ENCODE measurements at places on chromosomes 12 and 14.

- DNase-seq: no peak
These were observed 152.9 kb upstream of the RTL1 start for GRCh38 chr14:101056446-101056845.

GRCh38 chr12:39352471-39353017, 90.4 kb downstream of the KIF21A start:
- DNase-seq: no peak

DNA sequence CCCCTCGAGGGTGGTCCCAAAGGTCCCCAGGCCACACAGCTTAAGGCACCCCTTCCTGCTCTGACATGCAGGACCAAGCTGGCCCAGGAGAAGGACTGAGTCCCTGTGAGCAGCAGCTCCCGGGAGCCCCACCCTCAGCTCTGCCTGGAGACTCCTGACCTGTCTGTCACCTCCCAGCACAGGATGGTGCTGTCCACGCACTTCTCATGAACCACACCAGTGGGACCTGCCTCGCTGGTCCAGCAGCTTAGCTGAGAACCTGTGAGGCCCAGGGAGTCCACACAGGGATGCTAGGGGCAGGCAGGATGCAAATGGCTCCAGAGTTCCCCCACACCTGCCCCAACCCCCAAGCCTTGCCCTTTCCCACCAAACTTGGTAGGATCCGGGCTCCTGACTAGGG, 27.7 kb downstream of the CCDC85C start:
- no peak for DNase-seq

- DNase-seq: no peak
These were observed 36.3 kb upstream of the CDK17 start for GRCh38 chr12:96436366-96437170.

GRCh38 chr14:78586681-78587080, 416.5 kb downstream of the NRXN3 start:
- DNase-seq: no peak

DNA sequence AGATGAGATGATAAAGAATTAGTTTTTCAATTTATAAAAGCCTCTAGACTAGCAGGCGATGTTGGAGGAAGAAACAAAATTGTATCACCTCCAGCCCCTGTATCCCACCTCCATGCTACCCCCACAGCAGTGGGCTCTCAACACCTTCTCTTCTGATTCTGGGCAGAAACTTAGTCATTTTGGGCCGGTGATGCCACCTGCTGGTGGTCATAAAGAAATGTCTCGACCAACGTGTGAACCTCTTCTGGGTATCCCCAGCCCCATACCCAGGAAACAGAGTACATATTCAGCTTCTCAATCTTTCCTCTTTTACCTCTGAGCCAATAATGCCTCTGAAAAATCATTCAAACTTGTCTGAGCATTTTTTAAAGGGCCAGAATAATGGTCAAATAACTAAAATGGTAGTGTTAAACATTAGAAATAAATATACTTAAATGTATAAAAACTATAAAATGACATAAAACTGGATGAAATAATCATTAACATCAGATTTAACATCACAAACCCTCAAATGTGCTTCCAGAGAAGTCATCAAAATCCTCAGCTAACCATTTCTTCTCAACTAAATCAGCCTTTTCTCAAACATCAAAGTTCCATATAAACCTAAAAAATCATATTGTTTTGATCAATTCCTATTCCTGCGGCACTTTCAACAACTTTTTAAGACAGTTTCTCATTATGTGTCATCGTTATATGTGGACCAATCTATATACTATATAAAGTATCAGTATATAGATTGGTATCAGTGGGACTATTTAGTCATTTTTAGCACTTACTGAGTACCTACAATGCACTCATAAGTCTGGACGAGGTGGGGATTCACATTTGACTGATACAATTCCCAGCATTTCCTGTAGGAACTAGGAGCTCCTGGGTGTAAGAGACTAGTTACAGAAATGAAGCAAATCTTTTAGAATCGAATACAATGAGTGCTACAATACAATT, 69.4 kb downstream of the ATXN2 start:
- peak; percentile 70 for DNase-seq

DNA sequence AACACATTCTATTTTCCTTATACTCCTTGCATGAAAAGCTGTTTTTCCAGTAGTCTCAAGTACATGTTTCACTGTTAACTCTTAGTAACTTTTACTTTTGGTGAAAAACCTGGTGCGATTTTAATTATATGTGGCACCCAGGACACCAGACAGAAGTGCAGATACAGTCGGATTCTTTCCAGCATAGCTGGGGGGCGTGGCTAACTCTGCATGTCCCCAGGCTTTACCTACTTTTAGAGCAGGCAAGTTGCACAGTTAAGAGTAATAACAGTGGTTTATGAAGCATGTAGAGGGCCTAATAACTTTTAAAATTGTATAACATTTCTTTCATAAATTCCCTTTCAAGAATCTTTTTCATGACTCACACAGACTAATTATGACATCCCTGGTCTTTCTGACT, 70.7 kb downstream of the HSD17B6 start:
- no peak for DNase-seq

DNA sequence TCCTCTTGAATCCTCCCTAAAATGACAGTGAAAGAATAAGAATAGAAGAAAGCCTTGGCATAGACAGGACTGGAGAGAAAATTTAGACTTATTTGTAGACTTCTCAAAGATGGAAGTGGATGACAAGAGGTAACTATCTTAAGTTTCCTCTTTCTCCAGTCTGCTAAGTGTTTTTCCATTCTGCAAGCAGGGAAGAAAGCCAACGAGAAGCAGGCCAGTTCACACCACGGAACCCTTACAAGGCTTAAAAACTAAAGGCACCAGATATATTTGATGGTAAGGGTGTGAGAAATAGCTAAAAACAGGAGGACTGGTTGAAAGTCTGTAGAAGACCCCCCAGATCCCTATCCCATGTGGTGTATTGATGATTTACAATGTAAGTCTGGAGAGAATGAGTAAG, 82.9 kb upstream of the GPHB5 start:
- DNase-seq: no peak

DNA sequence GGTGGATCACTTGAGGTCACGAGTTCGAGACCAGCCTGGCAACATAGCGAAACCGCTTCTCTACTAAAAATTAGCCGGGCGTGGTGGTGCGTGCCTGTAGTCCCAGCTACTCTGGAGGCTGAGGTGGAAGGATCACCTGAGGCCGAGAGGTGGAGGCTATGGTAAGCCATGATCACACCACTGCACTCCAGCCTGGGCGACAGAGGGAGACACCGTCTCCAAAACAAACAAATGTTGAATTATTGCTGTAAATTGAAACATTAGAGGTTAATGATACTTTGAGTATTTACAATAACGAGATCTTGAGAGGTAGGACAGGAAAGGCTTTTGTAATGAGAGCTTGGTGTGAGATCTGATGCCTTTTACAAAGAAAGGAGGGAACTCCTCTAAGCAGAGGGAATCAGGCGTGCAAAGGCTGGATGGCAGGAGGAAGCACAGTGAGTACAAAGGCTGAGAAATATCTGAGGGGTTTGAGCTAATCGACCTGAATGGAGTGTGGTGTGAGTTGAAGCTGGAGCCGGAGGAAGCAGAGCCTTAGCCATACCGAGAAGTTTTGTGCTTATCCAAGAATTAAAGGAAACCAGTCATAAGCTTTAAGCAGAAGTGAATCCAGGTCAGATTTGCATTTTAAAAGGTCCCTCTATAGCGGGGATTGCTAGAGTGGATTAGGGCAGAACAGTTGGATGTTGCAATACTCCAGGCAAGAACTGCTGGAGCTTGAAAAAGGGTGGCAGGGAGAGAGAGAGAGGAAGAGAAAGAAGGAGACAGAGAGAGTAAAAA, 1.1 kb downstream of the RHNO1 start:
- DNase-seq: no peak

GRCh38 chr14:38790916-38791315, 312.1 kb downstream of the SEC23A start:
- no peak for DNase-seq

DNA sequence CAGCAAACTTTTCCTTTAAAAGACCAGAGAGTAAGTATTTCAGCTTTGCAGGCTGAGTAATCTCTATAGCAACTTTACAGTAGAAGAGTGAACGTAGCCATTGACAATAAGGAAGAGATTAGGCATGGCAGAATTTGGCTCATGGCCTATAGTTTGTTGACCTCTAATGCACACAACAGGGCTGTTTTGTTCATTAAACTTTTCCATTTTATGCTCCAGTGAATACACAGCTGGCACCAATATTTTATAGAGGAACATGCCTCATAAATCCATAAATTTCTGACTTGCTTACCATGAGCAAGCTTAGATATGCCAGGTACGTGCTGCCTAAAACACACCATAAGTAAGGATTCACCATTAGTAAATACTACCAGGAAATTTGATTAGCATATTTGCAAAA, 609.0 kb upstream of the STXBP6 start:
- DNase-seq: no peak

- no peak for DNase-seq
These were observed 101.0 kb downstream of the NUAK1 start for GRCh38 chr12:106037524-106038298.

GRCh38 chr14:91185721-91186120, 58.8 kb downstream of the GPR68 start:
- no peak for DNase-seq

- no peak for DNase-seq
These were observed 30.0 kb upstream of the STAB2 start for GRCh38 chr12:103556890-103557627.

GRCh38 chr12:88052686-88053085, 23.5 kb upstream of the C12orf50 start:
- peak; percentile 10 for DNase-seq

DNA sequence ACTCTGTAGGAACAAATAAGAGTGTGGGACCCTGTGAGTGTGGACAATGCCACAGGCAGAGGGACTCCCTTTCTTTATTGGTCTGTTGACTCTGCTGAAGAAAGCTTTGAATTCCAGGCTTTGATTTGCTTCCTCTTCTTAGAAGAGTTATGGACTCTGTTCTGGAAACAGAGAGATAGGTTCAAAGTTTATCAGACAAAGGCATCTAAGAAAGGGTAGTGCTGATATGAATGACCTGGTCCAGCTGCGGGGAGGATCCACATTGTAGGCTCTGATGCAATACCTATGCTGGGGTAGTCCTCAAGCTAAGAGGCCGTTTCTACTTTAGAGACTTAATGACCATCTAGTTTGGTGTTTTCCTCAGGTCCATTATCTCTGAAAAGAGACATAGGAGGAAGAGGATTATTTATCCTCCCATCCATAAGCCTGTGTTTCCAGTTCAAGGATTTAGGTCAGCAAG, 10.7 kb upstream of the IKZF4 start:
- DNase-seq: no peak

- no peak for DNase-seq
These were observed 32.6 kb upstream of the DDX11 start for GRCh38 chr12:31041033-31041564.

DNA sequence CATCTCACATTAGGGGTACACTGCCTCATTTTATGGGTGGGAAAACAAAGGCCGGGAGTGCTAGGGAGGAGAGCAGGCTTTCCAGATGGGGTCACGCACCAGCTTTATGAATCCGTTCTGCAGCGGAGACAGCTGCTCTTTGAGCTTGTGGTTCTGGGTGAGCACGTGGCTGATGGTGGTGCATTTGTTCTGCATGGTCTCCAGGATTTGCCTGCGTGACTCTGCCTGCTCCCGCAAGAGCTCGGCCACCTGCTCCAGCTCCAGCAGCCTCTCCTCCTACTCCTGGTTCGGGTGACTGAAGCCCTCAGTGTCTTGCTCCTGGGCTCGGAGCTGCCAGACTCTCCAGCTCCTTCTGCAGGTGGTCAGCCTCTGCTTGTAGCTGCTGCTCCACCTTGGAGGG, 23.6 kb upstream of the BLTP3B start:
- DNase-seq: no peak

DNA sequence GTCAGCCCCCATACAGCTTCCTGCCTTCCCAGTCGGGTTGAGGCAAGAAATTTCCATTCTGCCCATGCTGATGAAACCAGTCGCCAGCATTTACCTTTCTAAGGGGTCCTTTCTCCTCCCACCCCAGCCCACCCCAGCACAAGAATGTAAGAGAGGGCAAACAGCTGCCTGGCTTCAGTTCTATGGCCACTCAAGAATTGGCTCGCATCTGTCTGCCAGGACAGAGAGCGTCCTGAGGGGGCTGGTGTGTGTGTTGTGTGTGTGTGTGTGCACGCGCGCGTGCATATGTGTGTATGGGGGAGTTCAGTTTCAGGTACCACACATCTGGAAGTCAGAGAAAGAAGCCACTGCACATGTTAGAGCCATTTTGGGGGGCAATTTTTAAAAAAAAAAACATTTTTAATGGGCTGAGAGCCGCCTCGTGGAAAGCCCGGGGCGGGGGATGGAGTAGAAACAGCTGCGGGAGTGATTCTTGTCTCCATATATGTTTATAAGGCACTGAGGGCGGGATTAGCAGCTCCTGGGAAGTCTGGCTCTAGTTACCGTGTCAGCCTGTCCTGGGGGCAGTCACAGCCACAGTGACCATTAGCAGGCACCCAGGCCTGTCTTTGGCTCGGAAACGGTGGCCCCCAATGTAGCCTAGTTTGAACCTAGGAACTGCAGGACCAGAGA, at the start of gene WNT5B:
Gene WNT5B, plus strand, starts transcription at position 566 of the 672 bp plus-strand sequence. CDS start 2,124 bp downstream, outside the sequence.
- no peak for DNase-seq

GRCh38 chr12:21828779-21829178, 54.3 kb upstream of the KCNJ8 start:
- no peak for DNase-seq

- peak; percentile 83 for DNase-seq
These were observed 6.1 kb upstream of the PSMA6 start for GRCh38 chr14:35286003-35286600.

- DNase-seq: no peak
These were observed 4.2 kb upstream of the DAD1 start for GRCh38 chr14:22593189-22593588.
